ENCODE measurements at places on chromosomes 5 and 9.

GRCh38 chr5:135824541-135825041 lies 9.9 kb upstream of the SLC25A48 start:
- DNase-seq = no peak

GRCh38 chr9:112421771-112422222 lies 41.9 kb downstream of the HSDL2 start:
- no peak for DNase-seq

- DNase-seq = no peak
Measured at GRCh38 chr9:82242285-82242963, 253.9 kb downstream of the SPATA31D1 start.

- no peak for DNase-seq
Measured at GRCh38 chr5:15968993-15969392, 210.6 kb downstream of the MARCHF11 start.

GRCh38 chr9:653421-653820 lies 188.1 kb upstream of the DMRT1 start:
- no peak for DNase-seq

- no peak for DNase-seq
Measured at GRCh38 chr5:115813719-115814118, 2.7 kb downstream of the CDO1 start.

- DNase-seq = no peak
Measured at GRCh38 chr9:78899006-78899405, 602.1 kb downstream of the PSAT1 start.

GRCh38 chr5:109275919-109276318 lies 133.9 kb downstream of the PJA2 start:
- no peak for DNase-seq

DNA sequence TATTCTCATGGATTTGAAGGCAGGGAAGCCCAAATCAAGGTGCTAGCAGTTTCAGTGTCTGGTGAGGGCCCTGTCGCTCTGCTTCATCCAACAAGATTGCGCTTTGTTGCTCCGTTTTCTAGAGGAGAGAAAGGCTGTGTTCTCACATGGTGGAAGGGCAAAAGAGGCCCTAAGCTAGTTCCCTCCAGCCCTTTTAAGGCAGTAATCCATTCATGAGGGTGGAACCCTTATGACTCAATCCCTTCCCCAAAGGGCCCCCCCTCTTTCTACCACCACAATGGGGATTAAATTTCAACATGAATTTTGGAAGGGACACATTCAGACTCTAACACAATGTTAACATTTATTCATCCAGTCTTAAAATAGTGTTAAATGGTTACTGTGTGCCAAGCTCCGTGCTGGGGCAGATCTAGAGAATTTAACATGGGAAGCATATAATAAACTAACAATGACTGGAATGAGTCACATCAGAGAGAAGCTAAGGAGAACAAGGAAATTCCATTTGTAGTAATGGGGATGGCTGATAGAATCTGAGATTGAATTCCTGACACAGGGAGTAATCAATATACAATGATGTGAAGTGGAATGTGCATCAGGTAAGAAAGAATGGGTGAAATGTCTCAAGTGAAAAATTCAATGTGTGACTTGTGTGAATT lies 382.8 kb upstream of the ZNF608 start:
- no peak for DNase-seq

GRCh38 chr9:95598236-95598635 lies 81.5 kb upstream of the PTCH1 start:
- DNase-seq = no peak

- DNase-seq = no peak
Measured at GRCh38 chr9:16436545-16436944, 433.9 kb downstream of the BNC2 start.

DNA sequence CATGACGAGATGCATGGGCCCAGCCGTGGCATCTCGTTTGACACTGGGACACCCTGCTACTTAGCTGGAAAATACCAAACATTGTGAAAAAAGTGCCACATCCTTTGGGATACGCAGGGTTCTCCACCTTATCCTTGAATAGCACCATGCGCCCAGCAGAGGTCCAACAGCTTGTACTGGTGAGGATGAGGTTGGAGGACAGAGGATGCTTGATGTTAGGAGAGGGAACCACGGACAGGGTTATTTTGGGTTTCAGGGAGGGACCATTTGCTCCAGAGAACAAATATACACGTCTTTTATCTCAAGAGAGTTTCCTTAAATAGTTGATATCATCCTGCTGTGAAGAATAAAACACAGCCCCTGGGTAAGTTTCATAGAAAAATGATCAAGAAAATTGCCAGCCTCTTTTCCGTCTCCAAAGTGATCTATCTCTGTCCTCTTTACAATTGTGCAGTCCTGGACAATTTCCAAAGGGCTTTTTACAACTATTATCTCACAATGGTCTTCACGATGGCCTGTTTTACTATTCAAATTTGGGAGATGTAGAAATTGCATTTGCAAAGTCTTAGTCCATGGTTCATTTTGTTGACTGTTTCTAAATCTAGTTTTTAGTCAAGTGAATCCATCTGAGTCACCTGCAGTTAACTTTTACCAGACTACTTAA lies 19.9 kb upstream of the FRRS1L start:
- no peak for DNase-seq

GRCh38 chr5:445591-445990 lies 2.6 kb downstream of the EXOC3 start:
- DNase-seq = no peak

DNA sequence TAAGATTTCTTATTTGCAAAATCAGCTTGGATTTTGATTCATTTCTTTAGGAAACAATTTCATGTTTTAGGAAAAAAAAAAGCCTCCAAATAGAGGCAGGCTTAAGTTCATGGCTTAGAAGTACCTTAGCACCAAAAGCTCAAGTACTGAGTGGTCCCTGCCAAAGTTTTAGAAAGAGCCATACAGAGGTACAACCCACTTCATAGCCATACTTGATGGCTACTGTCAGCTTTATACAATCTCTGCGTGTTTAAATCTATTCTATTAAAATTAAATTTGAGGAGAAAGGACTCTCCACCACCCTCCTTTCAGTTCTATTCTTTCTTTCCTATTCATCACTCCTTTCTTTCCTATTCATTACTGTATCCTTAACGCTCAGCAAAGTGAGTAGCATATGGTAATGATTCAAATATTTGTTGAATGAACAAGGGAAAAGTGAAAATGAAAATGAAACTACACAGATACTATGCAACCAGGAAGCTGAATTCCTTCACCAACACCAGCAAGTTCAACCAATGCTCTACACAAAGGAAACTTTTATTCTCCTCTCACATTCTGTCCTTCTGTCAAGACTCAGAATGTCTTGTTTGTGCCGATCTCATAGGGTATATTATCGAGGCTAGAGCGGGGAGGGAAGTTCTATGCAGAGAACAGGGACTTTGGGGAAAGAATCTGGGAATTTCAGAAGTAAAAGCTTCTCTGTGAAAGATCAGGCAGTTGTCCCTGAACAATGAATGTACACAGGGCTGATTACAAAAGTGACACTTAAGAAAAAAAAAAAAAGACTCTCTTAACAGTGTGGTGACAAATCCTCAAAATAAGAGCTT lies 138.6 kb upstream of the SPEF2 start:
- DNase-seq = peak; percentile 60

DNA sequence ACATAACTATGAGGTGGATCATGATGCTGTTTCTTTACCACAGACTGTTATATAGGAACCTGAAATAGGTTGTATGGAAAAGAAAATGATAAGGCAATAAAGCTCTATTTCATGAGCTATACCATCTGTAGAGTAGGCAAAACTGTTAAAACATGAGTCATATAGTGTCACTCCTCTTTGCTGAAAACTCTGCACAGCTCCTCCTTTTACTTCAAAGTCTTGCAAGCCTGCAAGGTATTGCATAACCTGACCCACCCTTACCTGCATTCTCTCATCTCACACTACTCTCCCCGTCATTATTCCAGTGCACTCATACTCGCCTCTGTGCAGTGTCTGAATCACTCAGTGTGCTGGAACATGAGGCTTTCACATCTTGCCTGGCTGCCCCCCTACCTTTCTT lies 790.1 kb downstream of the EFNA5 start:
- DNase-seq = no peak

GRCh38 chr9:84343111-84343521 lies 2.6 kb upstream of the SLC28A3 start:
- DNase-seq = no peak

DNA sequence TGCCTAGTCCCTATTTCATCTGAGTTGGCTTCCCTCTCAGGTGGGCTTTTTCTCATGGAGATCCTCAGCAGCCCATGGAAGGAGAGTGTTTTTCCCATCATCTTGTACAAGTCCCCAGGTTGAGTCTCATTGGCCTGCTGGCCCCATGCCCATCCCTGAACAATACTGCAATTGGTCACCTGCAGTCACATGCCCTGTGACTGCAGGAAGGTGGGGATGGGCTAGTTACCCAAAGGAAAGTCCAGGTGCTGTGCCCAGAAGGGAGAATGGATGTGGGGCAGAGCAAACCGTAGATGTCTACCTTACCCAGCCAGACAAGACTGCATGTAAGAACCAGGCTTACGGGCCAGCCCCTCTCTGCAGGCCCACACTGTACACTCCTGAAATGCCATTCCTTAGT lies 54.0 kb upstream of the SAP30L start:
- DNase-seq = no peak

DNA sequence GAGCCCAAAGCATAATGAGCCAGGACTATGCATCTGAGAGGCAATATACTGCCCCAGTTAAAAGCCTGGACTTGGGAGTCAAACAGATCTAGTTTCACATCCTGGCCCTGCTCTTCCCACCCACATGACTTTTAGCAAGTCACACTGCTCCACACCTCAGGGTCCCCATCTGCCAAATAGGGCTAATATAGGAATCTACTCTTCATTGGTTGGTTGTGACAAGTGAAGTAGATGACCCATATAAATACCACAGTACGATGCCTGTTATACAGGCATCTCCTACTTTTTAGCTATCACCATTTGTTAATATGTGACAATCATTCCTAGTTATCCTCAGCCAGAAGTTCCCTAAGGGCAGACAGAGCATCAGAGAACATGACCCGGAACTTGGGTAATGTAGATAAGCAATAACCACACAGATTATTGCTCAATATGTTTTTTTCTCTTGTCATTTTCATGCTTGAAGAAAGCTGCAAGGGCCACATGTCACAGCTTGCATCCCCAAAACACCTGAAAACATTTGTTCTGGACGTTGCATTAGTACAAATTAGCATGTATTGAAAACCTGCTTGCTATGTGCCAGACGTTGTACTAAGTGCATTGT lies 20.4 kb downstream of the ADAM19 start:
- DNase-seq = no peak

GRCh38 chr9:25119041-25119440 lies 559.2 kb downstream of the TUSC1 start:
- DNase-seq = no peak

- DNase-seq = no peak
Measured at GRCh38 chr9:31590091-31590490, 794.4 kb upstream of the ACO1 start.

- DNase-seq = no peak
Measured at GRCh38 chr5:145858959-145859358, 13.9 kb downstream of the GRXCR2 start.

DNA sequence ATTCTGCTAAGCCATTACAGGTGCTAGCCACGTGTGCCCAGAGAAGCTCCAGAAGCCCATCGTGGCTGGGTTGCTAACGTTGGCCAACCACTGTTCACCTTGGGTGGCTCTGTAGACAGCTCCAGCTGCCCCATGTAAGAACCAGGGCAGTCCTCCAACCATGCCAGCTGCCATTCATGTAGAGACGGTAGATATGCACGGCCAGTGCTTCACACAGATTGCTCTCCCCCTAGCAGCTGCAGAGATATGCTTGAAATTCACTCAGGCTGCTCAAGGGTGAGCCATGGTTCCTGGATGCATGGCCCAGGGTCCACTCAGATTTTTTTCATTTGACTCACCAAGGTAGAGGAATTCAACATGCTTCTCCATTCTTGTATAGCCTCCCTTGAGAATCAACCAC lies 31.0 kb downstream of the GADD45G start:
- DNase-seq = no peak

DNA sequence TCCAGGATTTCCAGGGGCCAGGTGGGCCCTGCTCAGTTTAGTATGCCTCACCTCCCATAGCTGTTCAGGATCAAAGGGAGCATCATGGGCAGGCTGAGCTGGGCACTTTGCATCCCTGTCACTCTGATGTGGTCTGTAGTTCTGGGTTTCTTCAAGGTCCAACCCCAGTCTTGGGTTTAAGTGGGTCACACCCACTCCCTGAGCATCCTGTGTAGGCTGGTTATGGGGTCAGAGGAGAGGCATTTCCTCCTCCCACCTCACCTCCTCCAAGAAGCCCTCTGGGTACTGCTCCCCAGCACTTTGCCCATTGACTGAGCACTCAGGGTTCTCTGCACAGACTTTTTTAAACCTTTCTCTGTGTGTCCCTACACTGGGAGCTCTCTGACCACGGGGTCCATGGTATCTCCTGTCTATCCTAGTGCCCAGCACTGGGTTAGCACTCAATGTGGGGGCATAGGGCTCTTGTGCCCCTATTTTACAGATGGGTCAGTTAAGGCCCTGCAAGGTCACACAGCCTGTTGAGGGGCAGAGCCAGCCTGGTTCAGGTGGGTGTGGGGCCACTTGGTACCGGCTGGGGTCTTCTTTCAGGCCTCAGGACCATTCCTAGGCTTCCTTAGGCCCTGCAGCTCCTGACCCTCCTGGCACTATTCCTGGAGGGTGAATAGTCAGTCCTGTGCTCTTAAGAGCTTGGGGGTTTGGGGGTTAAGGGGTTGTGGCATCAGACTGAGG lies 19.0 kb downstream of the CXXC5 start:
- DNase-seq = no peak

- no peak for DNase-seq
Measured at GRCh38 chr5:38642189-38642911, 85.9 kb upstream of the LIFR start.

All from AG08395 (cell line).